DMS53 (cell line): ENCODE measurements at places on chromosomes 6 and 20.

DNA sequence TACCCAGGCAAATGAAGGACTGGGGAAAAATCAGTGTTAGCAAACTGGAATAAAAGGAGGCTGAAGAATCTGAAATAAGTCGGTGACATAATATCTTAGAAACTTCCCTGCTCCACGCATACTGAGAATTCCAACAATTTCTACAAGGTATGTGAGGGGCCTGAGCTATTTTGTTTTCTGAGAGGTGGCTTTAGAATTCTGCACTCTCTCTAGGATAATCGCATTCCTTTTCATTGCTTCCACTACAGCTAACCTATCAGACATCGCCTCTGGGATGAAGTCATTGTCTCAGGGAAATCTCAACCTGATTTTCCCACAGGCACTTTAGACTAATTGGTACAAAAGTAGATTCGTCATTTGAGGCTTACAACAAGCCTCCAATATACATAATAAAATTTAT, 740.8 kb downstream of the PHF3 start:
- no peak for DNase-seq

GRCh38 chr6:111646034-111646433, 40.4 kb upstream of the TRAF3IP2 start:
- no peak for DNase-seq

- DNase-seq = no peak
These were observed 387.8 kb downstream of the CD83 start for GRCh38 chr6:14505401-14505800.

GRCh38 chr6:145733207-145733606, 2.1 kb downstream of the EPM2A start:
- no peak for DNase-seq

- DNase-seq = no peak
These were observed 487.4 kb downstream of the TENT5A start for GRCh38 chr6:81265106-81265505.

DNA sequence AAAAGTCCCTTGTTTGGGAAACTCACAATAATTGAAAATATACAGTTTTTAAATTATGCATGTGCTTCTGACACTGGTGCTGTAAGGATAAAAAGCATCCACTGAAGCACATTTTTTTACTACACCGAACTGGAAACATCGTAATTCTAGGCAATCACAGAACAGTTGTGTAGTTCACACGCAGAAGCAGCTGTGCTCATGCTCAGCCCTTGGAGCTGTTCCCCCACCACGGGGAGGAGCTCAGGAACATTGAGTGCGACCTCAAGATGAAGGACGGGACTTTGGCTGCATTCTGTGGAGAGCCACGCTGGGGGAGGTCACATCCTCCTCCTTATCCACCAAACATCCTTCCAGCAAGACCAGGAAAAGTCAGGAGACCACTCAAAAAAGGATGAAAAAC, 466.3 kb upstream of the CDH4 start:
- DNase-seq = no peak

DNA sequence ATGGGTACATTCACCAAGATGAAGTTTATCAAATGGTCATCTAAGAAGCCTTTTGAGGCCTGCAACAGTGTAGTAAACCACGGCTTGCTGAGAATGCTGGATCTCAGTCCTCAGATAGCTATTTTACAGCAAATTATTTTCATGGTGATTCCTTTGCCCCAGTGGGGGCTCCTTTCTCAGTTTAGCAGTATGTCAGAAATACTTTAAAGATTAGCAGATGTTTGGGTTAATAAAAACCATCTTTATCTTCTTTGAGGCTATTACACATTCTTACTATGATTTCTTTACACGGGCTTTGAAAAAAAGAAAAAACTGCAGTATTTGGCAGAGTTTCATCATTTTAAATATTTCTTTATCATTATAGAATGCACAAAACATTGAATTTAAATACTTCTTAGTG, 10.7 kb downstream of the MYLIP start:
- DNase-seq = no peak
